Iris pigment epithelial cell (primary cell): ENCODE measurements at places on chromosomes 2 and 18.

DNA sequence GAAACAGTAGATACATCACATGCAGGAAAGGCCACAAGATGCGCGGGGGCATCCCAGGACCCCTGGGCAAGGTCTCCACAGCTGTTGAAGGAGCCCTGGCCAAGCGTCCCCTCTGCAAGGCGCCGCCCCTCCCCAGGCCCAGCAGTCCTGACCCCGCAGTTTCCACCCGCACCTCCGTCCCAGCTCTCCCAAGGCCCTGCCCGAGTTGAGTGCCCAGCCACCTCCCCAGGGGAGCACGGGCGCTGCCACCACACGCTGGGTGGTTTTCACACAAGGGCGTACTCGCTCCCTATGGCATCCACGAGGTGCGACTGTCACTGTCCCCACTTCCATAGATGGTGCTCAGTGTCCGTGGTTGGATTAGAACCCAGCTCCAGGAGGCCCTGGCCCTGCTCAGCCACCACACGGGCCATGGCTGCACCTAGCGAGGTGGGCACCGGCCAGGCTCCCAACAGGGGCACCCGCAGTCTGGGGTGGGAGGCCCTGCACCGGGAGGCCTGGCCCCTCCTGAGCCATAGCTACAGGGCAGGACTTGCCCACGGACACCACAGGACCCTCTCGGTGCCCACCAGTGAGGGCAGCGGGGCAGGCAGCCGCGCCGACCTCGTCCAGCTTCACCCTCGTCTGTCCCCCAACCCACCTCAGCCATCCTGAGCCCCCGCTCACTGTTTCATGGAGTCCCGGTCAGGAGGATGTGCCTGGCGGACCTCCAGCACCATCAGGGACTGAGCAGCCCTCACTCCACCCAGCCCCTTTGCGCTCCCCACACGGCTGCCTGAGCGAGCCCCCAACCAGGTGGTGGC, 36.0 kb downstream of the KIF1A start:
- no peak for DNase-seq

- DNase-seq: no peak
These were observed 29.5 kb upstream of the LGALSL start for GRCh38 chr2:64424416-64424987.

DNA sequence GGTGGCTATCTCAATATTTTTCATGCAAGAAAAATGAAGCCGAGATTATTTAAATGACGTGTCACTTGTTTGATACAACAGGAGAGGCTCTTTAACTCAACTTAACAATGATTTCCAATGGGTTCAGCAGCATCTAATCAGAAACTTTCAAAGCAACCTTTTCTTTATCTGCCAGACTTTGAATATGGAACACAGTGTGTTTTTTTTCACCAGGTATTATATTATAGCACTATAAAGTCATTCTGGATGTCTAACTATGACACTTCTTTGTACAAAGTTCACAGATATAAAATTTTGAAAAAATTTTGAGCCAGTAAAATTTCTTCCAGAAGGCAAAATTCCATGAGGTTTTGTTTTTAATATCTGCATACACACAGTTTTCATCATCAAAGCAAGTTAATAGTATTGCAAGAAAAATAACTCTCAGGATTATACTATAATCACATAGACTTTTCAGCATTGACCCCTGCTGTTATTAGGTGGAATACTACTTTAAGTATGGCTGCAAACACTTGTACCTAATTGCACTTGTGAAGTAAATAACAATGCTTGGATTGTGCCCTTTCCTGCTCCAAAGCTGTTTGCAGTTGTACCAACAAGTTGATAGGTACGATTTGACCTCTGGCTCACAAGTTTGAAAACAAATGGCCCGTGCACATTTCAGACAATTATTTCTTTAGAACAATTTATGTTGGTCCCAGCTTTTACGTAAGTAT, 44.0 kb upstream of the DSG1 start:
- no peak for DNase-seq

DNA sequence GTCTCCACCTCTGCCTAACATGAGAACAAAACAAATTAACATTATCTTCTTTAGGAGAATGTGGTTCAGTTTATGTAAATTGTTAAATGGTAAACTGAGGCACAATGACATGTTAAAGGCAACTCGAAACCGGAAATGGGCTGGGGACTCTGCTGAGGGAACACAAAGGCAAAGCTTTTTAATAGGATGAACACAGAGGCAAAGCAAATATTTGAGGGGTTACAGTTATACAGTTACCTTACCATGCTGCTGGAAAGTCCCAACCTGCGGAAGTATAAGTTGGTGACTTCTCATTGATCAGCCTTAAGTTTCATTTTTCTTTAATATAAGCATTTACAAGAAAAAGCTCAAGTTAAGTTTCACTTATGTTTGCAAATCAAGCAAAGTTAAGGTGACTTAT, 195.0 kb downstream of the DLGAP1 start:
- no peak for DNase-seq

GRCh38 chr2:104766683-104767082, 87.2 kb upstream of the POU3F3 start:
- DNase-seq: peak; percentile 41

DNA sequence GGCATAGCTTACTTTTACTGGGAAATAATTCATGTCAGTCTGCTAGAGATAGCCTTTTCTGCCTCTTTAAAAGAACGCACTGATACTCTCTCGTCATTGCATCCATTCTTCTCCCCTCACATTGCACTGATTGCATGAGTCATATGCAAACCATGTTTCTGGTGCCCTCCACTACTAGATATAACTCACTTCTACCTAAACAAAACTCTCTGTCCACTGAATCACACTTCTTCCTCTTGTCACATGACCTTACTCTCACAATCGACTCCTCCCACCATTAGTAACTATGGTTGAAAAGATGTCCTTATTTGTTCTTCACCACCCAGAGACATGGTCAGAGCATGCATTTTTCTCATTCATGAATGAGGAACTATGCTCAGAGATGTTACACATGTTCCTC, 158.0 kb downstream of the CSRNP3 start:
- peak; percentile 59 for DNase-seq

GRCh38 chr2:170714381-170715061, 616 bp upstream of the SP5 start:
- no peak for DNase-seq
